ENCODE measurements at places on chromosomes 13 and 19.

DNA sequence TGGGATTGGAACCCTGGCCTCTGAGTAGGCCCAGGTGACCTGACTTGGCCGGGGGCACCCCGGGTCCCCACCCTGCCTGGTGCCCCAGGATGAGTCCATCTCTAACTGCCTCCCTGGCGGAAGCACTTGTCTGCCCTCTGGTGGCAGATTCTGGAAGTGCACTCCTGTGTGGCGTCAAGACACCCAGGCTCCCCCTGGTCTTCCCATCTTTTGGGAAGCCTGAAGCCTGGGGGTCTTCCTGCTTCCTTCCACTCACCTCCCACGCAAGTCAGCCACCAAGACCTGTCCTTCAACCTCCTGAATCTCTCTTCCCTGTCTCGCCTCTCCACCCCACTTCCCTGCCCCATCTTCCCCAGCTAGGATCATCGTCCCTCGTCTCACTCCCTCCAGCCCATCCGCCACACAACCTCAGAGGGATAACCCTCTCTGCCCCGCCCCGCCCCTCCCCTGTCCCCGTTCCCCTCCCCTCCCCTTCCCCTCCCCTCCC, 7.4 kb downstream of the RABAC1 start:
- DNase-seq = peak; percentile 65

- DNase-seq = peak; percentile 76
Observed at GRCh38 chr19:14979476-14980255, at the start of gene SLC1A6. SLC1A6 (minus strand) TSS chr19:14979864; CDS start chr19:14972910, 6,954 bp downstream.

- DNase-seq = no peak
Observed at GRCh38 chr13:99027260-99027659, 49.4 kb upstream of the DOCK9 start.

- DNase-seq = no peak
Observed at GRCh38 chr19:2215281-2215751, 20.8 kb downstream of the PLEKHJ1 start.

DNA sequence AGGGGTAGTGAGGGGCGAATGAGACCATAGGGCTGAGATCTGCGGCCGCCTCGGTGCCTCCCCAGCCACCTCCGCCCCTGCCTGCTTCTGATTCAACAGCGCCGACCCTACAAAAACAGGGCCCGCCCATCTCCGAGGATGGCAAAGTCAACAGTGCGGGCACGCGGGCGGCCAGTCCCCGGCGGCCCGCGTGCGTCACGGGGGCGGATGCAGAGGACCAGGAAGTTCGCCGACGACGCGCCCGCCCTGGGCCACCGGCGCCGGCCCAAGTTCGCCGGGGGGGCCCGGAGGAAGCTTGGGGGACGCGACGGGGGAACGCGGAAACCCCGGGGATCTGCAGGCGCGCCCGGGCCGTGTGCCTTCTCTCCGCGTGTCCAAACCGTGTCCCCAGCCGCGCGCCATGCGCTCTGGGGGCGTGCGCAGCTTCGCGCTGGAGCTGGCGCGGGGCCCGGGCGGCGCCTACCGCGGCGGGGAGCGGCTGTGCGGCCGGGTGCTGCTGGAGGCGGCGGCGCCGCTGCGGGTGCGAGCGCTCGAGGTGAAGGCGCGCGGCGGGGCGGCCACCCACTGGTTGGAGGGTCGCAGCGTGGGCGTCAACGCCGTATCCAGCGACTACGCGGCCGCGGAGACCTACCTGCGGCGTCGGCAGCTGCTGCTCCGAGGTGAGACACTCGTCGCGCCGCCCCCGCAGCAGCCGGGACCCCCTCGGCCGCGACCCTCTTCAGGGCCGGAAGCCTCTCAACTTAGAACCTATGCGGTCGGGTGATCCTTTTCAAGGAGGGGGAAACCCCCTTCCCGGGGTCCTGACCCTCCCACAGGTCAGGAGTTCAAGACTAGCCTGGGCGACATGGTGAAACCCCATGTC, 6.8 kb upstream of the ARRDC2 start:
- peak; percentile 93 for DNase-seq

DNA sequence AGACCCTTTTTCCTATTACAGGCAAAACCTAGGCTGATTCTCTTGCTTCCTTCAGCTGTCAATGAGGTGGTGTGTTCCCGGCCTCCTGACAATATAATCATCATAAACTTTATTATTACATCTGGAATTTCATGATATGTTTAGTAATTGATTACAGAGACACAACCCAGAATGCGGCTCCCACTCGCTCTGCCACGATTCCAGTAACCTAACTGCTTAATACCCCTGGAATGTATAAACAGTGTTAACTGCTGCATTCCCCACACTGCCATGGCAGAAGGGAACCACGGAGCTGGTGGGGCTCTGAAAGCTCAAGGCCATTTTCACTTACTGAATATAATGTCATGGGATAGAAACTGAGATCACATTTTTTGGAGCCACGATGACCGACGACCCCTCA, 17.1 kb downstream of the TSHZ3 start:
- no peak for DNase-seq

Measured in NB4 (cell line).